Pons (tissue), 1 donor: ENCODE measurements at places on chromosomes 3 and 15.

DNA sequence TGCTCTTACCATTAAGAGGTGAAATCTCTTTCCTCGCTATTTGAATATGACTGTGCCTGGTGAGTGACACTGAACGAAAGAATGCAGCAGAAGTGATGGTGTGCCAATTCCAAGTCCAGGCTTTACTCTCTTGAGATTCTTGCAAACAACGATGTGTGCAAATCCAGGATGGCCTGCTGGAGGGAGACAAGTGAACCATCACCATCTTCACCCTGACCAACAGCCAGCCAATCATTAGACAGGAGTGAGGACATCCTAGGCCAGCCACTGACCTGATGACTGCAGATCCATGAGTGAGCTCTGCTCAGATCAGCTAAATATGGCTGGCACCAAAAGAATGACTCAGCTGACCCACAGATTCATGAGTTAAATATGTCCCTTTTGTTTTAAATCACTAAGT lies 878.0 kb downstream of the PDCD6IP start:
- DNase-seq, result no peak

- DNase-seq, result no peak
Measured at GRCh38 chr15:55132672-55133071, 64.1 kb downstream of the RSL24D1 start.

DNA sequence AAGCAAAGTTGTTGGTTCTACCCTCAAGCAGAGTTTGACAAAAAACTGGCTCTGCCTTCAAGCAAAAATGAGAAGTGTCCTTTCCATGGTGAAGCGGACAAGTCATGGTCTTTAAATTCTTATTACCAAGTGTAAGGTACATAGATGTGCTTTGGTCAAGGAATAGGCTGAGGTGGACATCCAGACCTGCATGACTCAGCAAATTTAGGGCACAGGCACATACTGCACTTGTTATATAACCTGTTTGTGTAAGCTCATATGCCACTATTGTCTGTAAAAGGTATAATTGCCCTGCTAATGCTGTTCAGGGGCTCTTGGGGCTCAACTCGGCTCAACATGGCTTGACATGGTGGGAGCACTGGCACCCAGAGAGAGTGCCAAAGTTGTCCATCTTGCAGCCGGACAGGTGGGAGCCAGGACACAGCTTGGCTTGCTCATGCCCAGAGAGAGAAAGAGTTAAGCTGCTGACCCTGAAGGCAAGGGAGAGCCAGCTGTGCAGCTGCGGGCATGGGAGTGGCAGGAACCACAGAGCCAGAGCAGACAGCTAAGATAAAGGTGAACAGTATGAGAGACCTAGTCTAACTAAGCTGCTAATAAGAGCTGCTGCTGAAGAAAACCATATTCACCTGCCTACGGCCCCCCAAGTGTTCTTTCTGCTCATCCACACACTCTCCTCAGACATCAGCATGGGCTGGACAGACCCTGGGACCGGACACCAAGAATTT lies 17.7 kb downstream of the MCCC1 start:
- DNase-seq, result no peak

GRCh38 chr3:167740961-167741587 lies 5.6 kb downstream of the SERPINI1 start:
- DNase-seq, result peak; percentile 83

DNA sequence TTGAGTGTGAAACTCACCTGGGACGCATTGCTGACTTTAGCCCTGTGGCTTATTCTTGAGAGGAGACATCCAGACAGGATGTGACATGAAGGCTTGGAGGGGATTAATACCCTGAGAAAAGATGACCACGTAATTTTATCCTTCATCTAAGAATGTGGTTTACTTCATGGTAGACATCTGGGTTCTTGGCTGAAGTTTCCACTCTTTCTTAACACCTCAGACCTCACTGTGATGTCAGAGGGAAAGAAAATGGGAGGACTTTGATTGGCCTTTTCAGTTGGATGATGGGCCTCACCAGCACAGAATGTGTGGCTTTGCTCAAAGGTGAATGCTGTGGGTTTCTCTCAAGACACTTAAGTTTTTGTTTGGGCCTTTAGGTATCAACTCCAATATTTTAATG lies 16.5 kb downstream of the GORASP1 start:
- no peak for DNase-seq

GRCh38 chr15:66405007-66405406 lies 18.3 kb downstream of the MAP2K1 start:
- DNase-seq, result no peak

DNA sequence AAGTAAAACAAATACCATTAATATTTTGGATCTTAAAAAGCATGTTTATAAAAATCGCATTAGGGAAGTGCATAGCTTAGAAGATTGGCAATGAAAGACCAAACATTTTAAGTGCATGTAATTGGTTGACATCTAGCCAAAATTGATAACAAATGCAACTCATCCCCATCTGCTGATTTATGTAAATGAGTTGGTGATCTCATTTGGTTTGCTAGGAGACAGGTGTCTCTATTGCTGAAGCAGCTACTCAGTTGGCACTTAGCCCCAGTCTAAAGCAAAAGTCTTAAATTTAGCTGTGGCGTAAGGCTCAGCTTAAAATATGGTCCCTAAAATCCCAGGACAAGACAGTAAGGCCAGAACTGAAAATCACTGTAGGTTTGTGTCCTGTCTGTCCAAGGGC lies 113.5 kb upstream of the CHL1 start:
- no peak for DNase-seq

GRCh38 chr15:46151786-46152185 lies 517.0 kb downstream of the SQOR start:
- DNase-seq, result no peak

GRCh38 chr15:80153900-80154299 lies 1.1 kb downstream of the FAH start:
- DNase-seq, result no peak

DNA sequence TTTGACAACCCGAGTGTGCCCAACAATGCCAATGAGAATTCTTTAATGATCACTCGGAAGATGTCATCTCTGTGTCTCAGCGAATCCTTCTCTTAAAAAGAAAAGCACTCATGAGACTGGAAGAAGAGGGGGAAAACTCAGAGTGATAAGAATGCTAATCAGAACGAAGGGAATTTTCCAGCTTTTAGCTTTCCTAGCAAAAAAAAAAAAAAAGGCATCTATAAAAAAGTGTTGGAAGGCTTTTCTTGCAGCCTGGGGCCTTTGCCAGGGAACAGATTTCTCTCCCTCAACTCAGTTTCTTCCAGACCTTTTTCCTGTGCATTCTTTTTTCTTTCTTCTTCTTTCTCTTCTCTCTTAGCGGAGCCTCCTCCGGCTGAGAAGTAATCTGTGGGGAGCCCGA lies 80.5 kb upstream of the NEO1 start:
- no peak for DNase-seq

- no peak for DNase-seq
Measured at GRCh38 chr15:53658255-53658654, 101.2 kb downstream of the WDR72 start.

- no peak for DNase-seq
Measured at GRCh38 chr3:97656638-97657037, 107.9 kb upstream of the ARL6 start.

- DNase-seq, result no peak
Measured at GRCh38 chr15:98746375-98747155, 98.2 kb downstream of the IGF1R start.

- no peak for DNase-seq
Measured at GRCh38 chr15:81723701-81724100, 322.1 kb downstream of the MEX3B start.

GRCh38 chr3:45042162-45042561 lies 16.1 kb downstream of the CLEC3B start:
- DNase-seq, result no peak

GRCh38 chr3:140424211-140424610 lies 253.7 kb upstream of the TRIM42 start:
- DNase-seq, result no peak

DNA sequence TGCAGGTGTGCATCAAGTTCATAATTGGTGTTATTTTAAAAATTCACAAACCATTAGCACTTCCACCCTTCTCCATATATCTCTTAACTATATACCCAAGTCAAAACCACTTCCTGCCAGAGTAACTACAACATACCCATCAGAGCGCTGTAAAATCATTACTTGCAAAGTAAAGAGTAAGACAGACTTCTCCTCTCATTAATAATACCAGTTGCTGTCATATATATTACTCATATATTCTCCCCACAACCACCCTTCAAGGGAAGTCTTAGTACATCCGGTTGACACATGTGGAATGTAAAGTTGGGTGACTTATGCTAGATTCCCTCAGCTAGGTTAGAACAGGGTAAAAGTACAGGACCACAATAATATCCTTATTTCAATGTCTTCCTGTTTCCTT lies 5.6 kb downstream of the TERC start:
- DNase-seq, result no peak

- DNase-seq, result no peak
Measured at GRCh38 chr3:10703875-10704274, 112.2 kb upstream of the SLC6A11 start.

DNA sequence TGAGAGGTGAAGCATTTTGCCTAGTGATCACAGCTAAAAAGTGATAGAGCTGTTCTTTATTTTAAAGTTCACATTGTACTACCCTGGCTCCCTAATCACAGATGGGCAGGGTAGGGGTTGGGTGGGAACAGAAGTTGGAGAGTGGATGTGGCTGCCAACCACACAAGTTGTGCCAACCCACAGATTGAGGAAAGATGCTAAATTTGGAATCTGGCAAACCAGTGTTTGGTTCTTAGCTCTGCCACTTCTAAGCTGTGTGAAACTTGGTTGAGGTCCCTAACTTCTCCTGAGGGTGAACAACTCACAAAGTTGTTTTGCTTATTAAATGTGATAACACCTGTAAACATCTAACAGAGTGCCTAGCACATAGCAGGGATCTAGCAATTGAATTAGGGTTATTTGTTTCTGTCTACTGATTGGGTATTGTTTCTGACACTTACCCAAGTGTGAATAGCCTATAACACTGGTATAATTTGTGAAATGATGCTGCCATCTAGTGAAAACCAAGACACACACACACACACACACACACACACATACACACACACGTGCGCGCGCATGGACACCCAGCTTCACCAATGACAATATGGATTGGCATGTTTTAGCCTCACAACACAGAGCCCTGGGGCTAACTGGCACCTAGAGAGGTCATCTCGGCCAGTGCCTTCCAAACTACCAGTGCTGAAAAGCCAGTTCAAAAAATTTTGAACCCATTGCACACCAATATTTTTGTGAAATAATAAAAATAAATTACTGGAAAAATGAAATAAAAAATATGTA lies 25.3 kb downstream of the ADGRG7 start:
- no peak for DNase-seq

- DNase-seq, result no peak
Measured at GRCh38 chr3:58188921-58189451, 21.8 kb downstream of the DNASE1L3 start.

GRCh38 chr15:21271566-21271965 lies 168.7 kb downstream of the POTEB3 start:
- DNase-seq, result no peak

DNA sequence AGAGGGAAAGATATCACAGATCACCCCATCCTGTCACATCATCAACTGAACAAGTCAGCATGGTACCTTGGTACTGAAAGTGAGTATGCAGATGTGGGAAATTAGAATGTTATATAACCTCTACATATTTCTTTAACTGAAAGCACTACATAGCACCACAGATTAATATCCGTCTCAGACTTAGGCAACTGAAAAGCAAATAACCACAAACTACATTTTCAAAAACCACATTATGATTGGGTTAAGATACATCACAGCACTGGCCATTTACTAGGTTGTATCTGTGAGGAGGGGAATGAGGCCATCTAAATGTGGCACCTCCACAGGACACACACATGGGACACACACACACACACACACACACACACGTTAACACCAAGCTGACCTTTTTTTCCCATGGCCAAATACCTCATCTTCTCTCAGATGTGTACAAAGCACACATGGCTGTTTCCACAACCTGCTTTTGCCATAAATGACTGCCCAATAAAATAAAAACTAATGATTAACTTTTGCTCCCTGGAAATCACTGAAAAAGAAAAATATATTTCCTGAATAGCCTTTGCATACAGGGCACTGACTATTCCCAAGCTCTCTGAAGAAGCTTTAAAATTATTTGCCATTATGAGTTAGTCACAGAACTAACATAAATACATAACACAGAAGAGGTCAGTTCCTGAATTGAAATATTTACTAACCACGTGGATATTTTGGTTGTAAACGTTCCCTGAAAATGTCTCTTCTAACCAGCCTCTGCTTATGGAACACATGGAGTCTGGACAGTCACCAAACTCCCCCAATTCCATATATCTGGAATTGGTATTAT lies 60.1 kb downstream of the SUMF1 start:
- DNase-seq, result no peak

GRCh38 chr3:142269767-142270166 lies 44.4 kb upstream of the GK5 start:
- DNase-seq, result no peak

DNA sequence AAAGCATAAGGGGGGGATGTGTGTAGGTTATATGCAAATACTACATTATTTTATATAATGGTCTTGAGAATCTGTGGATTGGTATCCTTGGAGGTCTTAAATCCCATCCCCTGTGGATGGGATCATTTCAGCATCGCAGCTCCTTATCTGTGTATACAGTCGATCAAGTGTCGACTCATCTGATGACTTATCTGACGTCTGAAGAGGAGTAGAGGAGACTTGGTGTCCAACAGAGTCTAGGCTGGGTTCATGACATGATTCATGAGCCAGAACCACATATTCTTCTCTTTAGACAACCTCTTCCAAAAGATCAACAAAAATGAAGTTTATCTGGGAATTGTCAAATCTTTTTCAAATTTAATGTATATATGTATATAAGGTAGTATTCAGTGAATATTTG lies 220.7 kb downstream of the NR2F2 start:
- no peak for DNase-seq

DNA sequence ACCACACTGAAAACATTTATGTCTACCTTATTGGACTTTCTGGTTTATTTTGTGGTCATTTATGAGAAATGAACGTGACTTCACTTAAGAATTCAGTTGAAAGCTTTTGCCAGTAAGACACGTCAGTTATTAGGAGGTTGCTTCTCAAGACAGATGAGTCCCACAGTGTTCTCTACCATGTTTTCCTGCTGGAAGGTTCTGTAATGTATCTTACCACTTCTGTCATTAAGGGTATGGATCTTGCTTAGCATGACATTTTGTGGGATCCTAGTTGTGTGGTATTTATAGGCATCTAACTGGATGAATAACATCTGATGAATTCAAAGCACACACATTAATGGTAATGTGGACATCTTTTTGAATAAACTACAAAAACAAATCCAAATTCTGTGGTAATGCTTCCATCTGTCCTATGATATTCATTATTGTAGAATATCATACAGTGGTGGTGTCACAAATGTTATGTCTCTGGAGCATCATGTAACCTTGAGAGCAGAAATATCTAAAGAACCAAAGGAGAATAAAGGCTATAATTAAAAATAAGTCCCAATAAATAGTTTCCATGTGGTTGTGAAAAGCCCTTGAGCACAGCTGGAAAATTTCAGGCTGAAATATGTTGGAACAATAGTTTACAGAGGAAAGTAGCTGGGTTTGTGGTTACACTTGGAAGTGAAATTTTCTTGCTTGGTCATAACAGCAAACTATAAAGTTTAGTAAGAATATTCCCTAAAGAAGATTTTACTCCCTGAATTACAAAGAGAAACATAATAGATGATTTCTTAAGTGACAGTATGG lies 61.5 kb downstream of the C3orf38 start:
- DNase-seq, result no peak
